ENCODE measurements at places on chromosomes 7 and 10. TPM values are rescaled to one million over a fixed set of nuclear protein-coding genes. Genes with fewer than 3 reads are reported as not detected.

DNA sequence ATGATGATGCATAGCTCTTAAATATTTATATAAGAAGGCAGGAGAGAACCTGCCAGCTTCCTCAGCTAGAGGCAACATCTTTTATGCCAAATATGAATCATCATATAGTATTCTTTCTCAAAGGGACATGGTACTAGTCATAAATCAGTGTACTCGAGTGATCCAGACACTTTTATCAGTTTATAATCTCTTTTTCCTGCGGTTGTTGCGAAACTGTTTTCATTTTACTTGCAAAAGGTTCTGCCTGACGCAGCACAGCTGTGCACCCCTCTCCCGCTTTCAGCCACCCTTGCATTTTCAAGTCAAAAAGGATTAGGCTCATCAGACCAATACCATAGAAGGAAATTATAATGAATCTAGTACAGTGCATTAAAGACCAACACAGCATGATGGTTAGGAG is 332.3 kb upstream of the PRKCQ start:
- no peak for DNase-seq

DNA sequence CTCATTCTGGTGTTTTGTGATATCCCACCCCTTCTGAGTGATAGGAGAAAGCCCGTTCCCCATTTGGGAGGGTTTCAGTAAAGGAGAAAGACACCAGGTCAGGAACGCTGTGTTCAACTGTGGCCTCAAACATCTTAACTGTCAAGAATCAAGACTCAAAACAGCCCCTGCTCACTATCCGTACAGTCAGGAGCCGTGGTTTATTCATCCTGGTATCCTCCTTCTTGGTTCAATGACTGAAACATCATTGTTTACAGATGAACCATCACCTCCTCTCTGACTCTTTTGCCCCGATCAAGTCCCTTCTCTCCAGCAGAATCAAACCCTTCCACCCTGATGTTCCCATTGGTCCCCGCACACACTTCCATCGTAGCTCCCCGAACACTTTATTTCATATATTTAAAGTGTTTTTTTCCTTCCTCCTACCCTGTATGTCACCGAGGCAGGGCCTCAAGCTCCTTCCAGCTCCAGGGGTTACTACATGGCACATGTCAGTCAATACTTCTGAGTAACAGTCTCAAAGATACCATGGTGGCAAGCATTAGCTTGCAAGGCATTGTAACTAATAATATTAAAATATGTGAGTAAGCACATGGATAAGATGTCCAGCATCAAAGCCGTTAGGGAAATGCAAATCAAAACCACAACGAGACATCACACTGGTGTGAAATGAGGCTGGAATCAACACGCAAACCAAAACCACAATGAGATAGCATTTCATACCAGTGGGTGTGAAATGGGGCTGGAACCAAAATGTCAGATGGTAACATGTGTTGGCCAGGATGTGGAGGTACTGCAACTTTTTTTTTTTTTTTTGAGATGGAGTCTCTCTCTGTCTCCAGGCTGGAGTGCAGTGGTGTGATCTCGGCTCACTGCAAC is 124.7 kb upstream of the C1QL3 start:
- no peak for DNase-seq

- DNase-seq: no peak
These were observed 78.7 kb downstream of the EMX2 start for GRCh38 chr10:117621196-117621595.

Gene BTAF1
- total RNA-seq: 11.4 TPM

GRCh38 chr10:51527522-51528219 is 171.7 kb downstream of the CSTF2T start:
- no peak for DNase-seq

Gene GPR85
- total RNA-seq: 1.3 TPM

Gene NME8
- total RNA-seq: not detected

GRCh38 chr7:54932818-54933543 is 85.8 kb upstream of the EGFR start:
- peak; percentile 80 for DNase-seq

GRCh38 chr7:130821864-130822263 is 87.9 kb upstream of the KLF14 start:
- no peak for DNase-seq
